Right lobe of liver (tissue), 6 donors: ENCODE measurements at places on chromosomes 1 and 21. TPM values are rescaled to one million over a fixed set of nuclear protein-coding genes. Genes with fewer than 3 reads are reported as not detected.

DNA sequence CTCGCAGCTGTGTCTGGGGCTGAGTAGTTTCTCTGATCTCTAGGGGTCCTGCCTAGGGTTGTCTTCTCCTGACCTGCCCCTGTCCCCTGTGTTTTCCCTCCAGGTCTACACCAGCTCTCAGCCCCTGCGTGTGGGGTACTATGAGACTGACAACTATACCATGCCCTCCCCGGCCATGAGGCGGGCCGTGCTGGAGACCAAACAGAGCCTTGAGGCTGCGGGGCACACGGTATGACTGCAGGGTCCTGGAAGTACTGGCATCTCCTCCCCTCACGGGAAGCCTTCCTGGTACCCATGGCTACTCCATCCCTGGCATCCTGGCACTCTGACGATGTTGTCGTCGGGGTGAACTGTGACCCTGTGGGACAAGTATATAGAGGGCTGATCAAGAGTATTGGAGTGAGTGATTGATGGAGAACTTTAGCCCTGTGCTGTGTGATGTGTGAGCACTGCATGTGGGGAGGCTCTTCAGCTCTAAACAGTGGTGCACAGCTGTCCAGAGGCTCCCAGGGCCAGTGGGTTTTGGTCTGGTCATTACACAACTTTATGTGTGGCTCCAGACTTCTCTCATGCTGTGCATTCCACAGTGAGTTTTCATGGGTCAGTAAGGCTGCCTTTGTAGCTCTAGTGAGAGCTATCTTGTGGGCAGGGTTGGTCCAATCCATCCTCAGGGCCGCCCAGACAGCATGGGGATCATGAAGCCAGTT, 14.4 kb downstream of the FAAH start:
- no peak overlapping the region for H3K4me3 ChIP-seq
- H3K27me3 ChIP-seq: no peaks in the 10 kb centered on the region
- no peaks in the 10 kb centered on the region for H3K4me1 ChIP-seq
- H3K36me3 ChIP-seq: peaks cover 12% of the 10 kb centered on the region
- no peak for DNase-seq
- no peak overlapping the region for H3K27ac ChIP-seq

GRCh38 chr1:84159533-84160240, 15.6 kb downstream of the PRKACB start:
- no peaks in the 10 kb centered on the region for H3K4me1 ChIP-seq
- no peak for DNase-seq
- H3K27me3 ChIP-seq: no peaks in the 10 kb centered on the region
- no peak overlapping the region for H3K4me3 ChIP-seq
- no peaks in the 10 kb centered on the region for H3K36me3 ChIP-seq

- peaks cover 4% of the 10 kb centered on the region for H3K4me1 ChIP-seq
- H3K27ac ChIP-seq: no peak overlapping the region
- H3K4me3 ChIP-seq: no peak overlapping the region
- no peak for DNase-seq
- H3K27me3 ChIP-seq: no peaks in the 10 kb centered on the region
Measured at GRCh38 chr1:70659891-70660290, 248.8 kb downstream of the CTH start.

GRCh38 chr1:150165622-150166612, 16.2 kb downstream of the PLEKHO1 start:
- H3K4me1 ChIP-seq: no peaks in the 10 kb centered on the region
- no peak overlapping the region for H3K27ac ChIP-seq
- no peaks in the 10 kb centered on the region for H3K36me3 ChIP-seq
- no peaks in the 10 kb centered on the region for H3K27me3 ChIP-seq
- H3K4me3 ChIP-seq: no peak overlapping the region
- peak; percentile 41 for DNase-seq

DNA sequence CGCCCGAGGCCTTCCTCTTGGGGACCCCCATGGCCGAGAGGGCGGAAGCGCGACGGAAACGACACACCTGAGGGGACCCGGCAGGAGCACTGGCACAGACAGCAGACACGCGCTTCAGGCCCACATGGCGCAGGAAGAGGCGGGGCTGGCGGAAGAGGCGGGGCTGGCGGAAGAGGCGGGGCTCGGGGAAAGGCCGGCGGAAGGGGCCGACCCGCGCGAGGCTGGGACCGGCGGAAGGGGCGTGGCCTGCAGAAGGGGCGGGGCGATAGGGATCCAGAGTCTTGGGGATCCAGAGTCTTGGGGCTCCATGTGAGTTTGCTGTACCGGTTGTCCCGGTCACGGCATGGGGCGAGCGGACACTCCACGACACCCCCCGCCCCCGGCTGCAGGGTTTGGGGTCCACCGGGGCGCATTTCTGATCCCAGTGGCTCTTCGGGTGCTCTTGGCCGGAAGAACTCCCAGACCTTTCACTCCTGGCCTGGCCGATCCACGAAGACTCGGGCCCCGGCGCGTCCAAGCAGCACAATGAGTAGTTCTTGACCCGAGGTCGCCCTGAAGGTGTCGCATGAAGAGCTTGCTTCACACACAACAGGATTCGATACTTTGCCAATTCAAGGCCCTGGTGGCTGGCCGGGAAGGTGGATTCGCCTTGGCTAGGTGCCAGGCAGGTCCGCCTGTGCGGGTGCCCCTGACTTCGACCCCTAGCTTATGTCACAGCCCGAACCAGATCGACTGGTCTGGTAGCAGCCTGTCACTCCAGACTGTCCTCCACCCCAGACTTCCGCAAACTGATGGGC, at the start of gene URB1:
Gene URB1, minus strand, starts transcription at position 133 of the 797 bp plus-strand sequence. Its CDS starts 102 bp downstream, at position 31.
- H3K4me3 ChIP-seq: peak within 1 kb of the TSS; percentile 100
- H3K27ac ChIP-seq: peak within 1 kb of the TSS; percentile 61

GRCh38 chr1:31959521-31960340, 21.6 kb upstream of the PTP4A2 start:
- peaks cover 26% of the 10 kb centered on the region for H3K4me1 ChIP-seq
- DNase-seq: no peak
- no peaks in the 10 kb centered on the region for H3K36me3 ChIP-seq
- H3K27me3 ChIP-seq: no peaks in the 10 kb centered on the region
- H3K4me3 ChIP-seq: no peak overlapping the region

The SLC5A9 gene
- 11.4 TPM for total RNA-seq
